ENCODE measurements at places on chromosomes 3 and 15. TPM values are rescaled to one million over a fixed set of nuclear protein-coding genes. Genes with fewer than 3 reads are reported as not detected.
A peak's percentile ranks its signal among the peaks of the same experiment; 100 is the strongest.

Gene PRR23A
- polyA plus RNA-seq = not detected

GRCh38 chr3:122797291-122797690, 2.4 kb downstream of the SLC49A4 start:
- DNase-seq = no peak

Gene CAMP
- 1.2 TPM for polyA plus RNA-seq

DNA sequence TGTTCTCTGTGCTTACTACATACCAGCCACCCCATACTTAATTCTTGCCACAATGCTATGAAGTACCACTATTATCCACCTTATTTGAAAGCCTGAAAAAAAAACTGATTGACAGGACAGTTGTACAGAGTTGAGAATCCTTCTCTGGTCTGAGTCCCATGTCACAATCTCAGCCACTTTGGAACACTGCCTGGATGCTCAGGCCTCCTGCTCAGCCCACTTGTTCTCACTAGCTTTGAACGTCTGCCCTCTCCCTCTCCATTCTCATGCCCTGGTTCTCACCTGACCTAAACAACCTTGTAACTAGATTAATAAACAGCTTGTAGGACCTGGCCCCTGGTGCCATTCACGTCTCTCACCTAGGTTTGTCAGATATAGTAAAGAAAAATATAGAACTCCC, 53.9 kb downstream of the TRIM69 start:
- peak; percentile 22 for DNase-seq

Gene ELL3
- polyA plus RNA-seq = 0.86 TPM

Gene SV2B
- 0.69 TPM for polyA plus RNA-seq

DNA sequence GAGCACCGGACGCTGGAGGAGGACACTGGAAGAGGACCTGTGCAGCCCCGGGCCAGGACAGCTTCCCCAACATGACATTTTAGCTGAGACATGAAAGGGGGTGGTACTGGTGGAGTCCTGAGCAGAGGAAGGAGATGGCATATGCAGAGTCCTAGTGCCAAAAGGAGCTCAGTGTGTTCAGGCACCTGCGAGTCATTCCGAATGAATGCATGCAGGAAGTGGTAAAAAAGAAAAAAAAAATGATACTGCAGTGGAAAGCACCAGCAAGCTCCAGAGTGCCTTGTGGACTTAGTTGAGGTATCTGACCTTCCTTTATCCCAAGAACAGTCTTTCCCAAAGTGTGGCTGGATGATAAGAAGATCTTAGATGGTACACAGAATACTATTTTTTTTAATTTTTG, 6.6 kb upstream of the ZNF148 start:
- no peak for DNase-seq

Gene ASB14
- polyA plus RNA-seq = 3.6 TPM

DNA sequence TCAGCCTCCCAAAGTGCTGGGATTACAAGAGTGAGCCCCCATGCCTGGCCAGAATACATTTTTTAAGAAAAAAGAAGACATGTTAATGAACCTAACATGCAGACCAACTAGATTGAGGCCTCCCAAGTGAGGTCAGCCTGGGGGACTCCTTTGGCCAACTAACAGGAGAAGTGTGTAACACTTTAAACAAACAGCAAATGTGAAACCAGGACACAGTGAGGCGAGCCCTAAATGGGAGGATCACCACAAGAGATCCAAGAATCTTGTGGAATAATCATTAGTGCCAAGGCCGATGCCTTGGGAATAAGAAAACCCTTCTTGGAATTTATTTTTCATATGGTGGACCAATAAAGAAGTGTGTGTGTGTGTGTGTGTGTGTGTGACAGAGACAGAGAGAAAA, 73.9 kb downstream of the ATP10A start:
- DNase-seq = no peak

GRCh38 chr3:161977063-161977462, 480.5 kb downstream of the OTOL1 start:
- no peak for DNase-seq

GRCh38 chr3:102081572-102082289, 232.4 kb downstream of the NFKBIZ start:
- no peak for DNase-seq

DNA sequence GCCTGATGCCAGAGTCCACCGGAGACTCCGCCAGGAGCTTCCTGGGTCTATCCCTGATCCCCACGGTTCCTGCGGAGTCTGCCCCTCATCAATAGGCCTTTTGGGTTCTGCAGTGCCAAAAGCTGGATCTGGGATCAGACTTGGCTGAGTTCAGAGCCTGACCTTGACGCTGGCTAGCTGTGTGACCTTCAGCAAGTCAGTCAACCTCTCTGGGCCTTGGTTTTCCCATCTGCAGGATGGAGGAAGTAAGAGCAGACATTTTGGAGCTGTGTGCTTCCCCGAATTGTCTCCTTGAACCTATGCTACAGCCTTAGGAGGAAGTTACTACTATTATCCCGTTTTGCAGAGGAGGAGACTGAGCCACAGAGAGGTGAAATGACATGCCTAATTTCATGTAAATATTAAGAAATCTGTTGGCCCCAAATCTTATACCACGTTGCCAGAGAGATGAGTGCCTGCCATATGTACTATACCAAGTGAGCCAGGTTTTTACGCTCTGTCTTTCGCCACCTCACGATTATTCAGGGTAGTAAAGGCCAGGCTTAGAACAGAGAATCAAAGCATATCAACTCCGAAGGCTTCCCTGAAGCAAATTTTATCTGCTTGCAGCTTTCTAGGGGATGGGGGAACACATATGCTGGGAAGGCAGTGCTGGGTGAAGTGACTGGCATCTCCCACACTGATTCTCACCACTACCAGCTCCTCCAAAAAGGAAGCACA, 112.5 kb downstream of the SRGAP3 start:
- no peak for DNase-seq

DNA sequence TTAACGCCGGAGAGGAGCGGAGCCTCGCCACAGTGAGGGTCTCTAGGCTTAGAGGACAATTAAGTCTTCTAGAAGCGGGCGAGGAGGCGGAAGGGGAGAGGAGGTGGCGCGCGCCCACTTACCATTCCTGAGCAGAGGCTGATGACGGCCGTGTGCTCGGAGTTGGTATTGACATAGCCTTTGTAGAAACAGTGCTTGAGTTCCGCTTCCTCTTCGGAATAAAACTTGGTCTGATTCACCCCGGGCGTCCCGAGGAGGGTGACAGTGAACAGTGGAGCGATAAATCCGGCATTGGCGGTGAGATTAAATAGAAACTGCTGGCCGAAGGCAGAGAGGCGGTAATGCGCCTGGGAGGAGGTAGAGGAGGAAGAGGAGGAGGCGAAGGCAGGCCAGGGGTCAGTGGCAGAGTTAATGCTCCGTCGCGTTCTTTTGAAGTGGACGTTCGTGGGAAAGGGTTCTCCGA, 1.3 kb downstream of the ADAMTS9 start:
- peak; percentile 58 for DNase-seq

DNA sequence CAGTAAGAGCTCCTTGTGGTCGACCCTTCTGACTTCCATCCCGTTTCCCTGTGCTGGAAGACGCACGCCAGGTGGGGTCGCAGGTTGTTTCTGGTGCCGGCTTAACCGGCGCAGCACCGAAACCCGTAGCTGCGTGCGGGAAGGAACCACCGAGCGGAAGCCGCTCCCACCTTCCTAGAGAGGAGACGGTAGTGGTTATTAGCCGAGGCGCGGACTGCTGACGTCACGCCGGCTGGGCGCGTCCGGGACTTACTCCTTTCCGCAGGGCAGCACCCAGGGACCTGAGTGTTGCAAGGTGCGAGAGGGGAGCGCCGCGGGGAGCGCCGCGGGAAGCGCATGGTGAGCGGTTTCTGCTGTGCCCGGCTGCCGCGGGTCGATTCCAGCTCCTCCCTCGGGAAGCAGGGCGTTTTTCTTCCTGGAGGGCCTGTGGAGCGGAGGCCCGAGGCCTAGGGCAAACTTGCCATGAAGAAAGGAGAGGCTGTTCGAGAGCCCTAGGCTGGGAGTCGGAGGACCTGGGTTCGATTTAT, at the start of gene ZNF501:
Gene ZNF501, plus strand, starts transcription at position 252 of the 527 bp plus-strand sequence. CDS start 4,787 bp downstream, outside the sequence.
- DNase-seq = peak; percentile 97

Gene SPATA12
- not detected for polyA plus RNA-seq

GRCh38 chr15:35168464-35168863, 83.4 kb upstream of the NANOGP8 start:
- no peak for DNase-seq

DNA sequence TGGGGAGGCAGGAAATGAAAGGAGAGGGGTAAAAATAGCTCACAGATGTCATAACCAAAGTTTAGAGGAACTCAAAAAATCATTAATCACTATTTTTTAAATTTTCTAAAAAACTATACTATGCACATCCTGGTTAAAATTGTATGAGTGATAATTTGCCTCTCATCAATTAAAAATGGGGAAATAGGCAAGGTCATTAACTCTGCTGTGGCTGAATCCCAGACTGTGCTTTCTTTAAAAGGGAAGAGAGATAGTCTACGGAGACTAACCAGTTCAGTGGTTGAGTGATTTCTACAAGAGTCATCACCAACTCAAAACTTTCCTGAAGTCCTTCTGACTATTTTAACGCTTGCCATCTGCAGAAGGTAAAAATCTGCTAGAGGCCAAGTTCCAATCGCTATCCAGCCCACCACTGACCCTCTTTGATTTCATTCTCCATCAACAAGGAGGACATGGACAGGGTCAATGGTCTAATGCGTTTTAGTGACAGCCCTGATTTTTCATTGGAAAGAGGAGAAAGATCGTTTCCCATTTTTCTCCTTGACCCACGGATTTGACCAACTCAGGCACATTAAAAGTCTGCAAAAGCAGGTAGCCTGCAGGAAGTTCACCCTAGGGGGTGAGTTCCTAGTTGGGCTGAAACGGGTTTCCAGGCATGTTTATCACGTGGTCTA, 850 bp downstream of the SUCLG2 start:
- DNase-seq = no peak

DNA sequence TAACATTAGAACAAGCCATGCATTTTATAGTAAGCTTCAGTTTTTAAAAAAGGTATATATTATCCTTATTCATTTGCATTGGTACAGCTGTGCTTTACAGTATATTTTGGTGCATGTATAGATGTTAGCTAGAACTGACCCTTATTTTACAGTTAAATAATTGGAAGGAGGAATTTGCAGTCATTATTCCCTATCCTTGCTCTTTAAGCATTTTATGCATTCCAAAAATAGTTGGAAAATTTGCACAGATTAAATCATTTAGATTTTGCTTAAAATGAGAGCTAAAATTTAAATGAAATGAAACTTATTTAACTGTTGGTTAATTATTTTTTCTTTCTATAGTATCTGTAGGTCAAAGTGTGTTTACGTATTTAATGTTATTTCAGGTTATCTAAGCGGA, 667.1 kb downstream of the NAALADL2 start:
- DNase-seq = no peak

DNA sequence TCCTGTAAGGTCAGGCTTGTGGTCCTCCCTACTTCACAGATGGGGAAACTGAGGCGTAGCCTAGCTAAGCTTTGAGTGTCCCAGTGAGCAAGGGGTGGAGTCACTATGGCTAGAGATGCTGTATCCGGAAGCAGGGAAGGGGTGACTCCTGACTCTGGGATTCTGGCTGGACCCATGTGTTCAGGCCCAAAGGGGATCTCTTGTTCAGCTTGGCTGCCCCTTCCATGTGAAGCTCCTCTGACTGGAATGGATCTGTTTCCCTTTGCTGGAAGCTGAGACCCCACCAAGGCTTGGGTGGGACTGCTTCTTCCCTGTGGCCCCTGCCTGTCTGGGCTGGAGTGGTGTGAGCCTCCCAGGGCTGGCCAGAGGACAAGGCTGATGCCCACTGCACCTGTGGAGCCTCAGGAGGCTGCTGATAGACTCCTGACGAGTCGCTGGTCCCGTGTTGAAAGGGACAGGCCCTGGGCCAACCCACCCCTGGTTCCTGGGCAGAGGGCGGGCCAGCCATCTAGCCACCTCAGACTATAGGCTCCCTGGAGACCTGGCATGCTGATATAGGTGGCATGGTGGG, 1.0 kb downstream of the MAPKAPK3 start:
- DNase-seq = no peak

Gene CYP1A1
- polyA plus RNA-seq = 0.08 TPM

Gene ACAD9
- polyA plus RNA-seq = 25.8 TPM

DNA sequence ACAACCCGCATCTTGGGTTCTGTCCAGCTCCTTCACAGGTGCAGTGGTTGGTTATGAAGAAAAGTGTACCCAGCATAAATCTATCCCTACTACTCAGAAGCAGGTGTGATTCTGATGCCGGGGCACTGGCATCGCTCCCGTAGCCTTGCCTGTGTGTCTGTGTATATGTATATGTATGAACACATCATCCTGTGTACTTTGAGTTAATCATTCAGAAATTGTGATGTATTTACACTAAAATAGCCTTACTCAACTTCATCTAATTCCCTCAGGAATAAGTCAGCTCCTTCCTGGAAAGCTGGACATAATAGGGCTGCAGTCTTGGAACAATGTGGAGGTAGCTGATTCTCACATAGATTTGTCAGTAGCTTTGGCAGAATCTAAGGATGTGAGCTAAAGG, 6.7 kb upstream of the ZBED2 start:
- no peak for DNase-seq

Gene GPR15
- not detected for polyA plus RNA-seq

DNA sequence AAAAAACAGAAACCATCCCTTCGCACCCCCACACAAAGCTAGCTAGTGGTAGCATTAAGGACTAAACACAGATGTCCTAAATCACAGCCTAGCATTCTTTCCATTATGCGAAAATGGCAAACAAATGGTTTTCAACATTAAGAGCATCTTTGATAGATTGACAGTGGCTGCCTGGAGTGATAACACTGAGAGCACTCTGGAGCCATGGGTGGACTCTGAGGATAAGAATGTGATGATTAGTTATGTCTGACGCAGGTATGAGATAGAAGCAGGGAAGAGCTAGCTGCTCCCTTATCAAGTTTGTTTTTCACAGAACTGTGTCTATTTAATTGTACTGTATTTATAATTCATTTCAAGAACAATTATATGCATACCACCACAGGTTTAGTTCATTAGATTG, 142.9 kb downstream of the PDZRN3 start:
- DNase-seq = no peak

Gene THSD4
- polyA plus RNA-seq = 42.4 TPM

- DNase-seq = no peak
These were observed 675.1 kb downstream of the SQOR start for GRCh38 chr15:46309914-46310313.

Gene OR5K2
- not detected for polyA plus RNA-seq

Gene ANP32A
- polyA plus RNA-seq = 134 TPM

DNA sequence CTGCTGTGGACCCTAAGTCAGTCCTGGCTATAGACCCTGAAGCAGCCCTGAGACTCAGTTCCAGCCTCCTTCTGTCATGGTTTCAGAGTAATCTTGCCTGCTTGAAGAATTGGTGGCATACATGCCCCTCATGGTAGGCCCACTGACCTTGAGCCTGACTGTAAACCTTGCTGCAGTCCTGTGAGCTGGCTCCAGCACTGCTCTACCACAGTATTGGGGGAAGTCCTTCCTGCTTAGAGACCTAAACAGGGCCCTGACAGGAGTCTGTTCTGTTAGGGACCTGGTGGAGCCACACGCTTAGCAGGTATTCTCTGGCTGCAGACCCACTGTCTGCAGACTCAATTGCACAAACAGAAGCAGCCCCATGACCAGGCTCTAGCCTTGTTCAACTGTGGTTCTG, 47.1 kb downstream of the OXSM start:
- DNase-seq = no peak

GRCh38 chr15:55991802-55992768, 1.3 kb downstream of the NEDD4 start:
- DNase-seq = no peak

GRCh38 chr3:152853196-152853595, 18.3 kb downstream of the P2RY1 start:
- no peak for DNase-seq

Measured in heart left ventricle (tissue), 16 donors.